Cortex of kidney (tissue), 1 donor: ENCODE measurements at places on chromosomes 13 and 19.

DNA sequence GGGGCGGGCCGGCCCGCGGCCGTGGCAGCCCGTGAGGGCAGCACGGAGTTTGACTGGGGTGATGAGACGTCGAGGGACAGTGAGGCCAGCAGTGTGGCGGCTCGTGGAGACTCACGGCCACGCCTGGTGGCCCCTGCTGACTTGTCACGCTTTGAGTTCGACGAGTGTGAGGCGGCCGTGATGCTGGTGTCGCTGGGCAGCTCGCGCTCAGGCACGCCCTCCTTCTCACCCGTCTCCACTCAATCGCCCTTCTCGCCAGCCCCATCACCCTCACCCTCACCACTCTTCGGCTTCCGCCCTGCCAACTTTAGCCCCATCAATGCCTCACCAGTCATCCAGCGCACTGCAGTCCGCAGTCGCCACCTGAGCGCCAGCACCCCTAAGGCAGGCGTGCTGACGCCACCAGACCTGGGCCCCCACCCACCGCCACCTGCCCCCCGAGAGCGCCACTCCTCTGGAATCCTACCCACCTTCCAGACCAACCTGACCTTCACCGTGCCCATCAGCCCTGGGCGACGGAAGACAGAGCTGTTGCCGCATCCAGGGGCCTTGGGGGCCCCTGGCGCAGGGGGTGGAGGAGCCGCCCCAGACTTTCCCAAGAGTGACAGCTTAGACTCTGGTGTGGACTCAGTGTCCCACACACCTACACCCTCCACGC, 4.5 kb downstream of the CIC start:
- DNase-seq, result no peak

DNA sequence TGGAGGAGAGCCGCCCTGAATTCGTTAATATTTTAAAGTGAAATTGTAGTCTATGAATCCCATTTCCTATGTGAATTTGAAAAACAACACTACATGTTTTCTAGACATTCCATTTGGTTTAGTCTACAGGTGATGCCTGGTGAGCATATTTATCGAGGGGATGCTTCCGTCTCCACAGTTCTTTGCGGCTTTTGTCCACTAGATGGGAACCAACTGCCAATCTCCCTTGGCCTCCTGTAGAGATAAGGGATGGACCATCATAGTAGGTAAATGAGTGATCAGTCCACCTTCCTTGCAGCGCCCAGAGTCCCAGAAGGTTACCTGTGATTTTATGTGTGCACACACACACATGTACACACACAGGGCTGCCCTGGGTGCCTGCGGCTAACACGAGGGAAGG, 289.8 kb upstream of the SOX21 start:
- DNase-seq, result no peak

- DNase-seq, result no peak
Measured at GRCh38 chr13:110965038-110965754, 50.3 kb upstream of the ANKRD10 start.

GRCh38 chr19:10043286-10043927, 30.1 kb downstream of the RDH8 start:
- no peak for DNase-seq

- no peak for DNase-seq
Measured at GRCh38 chr19:42401365-42402303, 11.5 kb upstream of the CNFN start.

GRCh38 chr19:51660975-51661600, 14.5 kb upstream of the SIGLEC14 start:
- no peak for DNase-seq

- no peak for DNase-seq
Measured at GRCh38 chr19:42143341-42144234, 11.3 kb upstream of the POU2F2 start.

DNA sequence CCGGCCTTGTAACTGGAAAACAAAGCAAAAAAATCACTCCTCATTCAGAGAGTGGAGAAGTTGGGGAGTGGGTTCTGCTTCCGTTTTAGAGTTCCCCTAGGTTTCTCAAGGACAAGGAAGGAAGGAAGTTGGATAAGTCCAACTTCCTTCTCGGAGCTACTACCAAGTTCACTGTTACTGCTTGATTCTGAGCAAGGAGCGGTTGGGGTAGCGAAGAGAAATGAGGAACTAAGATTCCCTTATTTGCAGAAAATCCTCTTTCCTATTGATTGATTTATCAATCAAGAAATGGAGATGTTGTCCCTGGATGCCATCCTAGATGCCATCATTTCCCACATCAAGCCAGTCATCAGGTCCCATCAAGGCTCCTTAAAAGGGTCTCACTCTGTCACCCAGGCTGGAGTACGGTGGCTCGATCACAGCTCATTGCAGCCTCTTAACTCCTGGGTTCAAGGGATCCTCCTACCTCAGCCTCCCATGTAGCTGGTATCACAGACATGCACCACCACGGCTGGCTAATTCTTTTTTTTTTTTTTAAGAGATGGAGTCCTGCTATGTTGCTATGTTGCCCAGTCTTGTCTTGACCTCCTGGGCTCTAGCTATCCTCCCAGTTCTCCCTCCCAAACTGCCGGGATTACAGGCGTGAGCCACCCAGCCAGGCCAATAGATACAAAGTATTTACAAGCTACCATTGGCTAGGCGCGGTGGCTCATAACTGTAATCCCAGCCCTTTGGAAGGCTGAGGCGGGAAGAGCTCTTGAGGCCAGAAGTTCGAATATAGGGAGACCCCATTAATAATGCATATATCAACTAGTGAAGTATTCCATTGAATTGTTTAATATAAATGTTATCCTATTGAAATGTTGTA, 809 bp upstream of the B9D2 start:
- DNase-seq, result no peak

DNA sequence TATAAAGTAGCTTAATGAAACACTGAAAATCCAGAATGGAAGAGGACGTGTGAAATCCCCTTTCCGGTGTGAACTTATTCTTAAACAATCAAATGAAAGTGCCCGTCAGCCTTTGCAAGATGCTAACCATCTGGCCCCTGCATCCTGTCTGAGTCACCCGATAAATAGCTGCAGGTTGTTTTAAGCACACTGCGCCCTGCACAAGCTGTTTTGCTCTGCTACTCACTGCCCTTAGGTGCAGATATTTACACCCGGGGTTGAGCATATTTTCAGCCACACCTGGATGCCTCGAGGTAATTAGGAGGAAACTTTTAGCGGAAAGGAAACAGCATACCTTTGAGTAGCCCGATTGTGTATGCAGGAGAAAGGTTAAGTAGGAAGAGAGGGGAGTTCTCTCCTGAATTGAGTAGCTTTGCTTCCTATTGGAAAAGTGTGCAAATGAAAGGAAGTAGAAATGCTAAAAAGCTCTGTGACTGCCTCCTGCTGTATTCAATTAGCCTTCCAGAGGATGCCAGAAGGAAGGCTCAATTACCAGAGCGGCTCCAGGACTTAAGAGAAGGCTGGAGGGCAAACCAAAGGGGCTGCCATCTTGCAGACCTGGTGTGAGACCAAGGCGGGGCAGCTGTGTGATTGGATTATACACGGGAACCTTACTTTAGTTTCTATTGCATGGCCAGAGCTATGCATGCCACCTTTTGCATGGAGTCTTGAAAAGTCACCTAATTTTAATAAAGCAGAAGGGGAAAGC, 42.5 kb downstream of the IRS2 start:
- DNase-seq, result no peak

DNA sequence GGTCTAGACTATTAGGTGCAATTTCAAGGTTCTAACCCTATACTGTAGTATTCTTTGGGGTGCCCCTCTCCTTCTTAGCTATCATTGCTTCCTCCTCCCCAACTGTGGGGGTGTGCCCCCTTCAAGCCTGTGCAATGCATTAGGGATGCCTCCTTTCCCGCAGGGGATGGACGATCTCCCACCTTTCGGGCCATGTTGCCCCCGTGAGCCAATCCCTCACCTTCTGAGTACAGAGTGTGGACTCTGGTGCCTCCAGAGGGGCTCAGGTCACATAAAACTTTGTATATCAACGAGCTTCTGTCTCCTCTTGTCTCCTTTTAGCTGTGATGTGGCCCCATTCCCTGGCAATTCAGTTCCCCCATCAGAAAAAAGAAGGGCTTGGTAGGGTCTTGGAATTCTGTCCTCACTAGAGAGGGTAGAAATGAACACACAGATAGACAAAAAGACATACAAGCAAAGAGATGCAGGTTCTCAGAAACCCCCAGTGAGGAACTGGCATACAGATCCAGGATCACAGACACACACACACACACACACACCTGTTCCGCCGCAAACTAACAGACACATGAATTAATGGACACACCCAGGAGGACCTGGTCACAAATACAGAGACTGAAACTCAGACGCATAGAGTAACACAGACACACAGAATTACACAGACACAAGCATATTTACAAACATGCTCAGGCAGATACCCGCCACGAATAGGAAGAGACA, 2.5 kb upstream of the HNRNPUL1 start:
- no peak for DNase-seq

GRCh38 chr13:39144391-39144790, 106.1 kb downstream of the NHLRC3 start:
- DNase-seq, result no peak

DNA sequence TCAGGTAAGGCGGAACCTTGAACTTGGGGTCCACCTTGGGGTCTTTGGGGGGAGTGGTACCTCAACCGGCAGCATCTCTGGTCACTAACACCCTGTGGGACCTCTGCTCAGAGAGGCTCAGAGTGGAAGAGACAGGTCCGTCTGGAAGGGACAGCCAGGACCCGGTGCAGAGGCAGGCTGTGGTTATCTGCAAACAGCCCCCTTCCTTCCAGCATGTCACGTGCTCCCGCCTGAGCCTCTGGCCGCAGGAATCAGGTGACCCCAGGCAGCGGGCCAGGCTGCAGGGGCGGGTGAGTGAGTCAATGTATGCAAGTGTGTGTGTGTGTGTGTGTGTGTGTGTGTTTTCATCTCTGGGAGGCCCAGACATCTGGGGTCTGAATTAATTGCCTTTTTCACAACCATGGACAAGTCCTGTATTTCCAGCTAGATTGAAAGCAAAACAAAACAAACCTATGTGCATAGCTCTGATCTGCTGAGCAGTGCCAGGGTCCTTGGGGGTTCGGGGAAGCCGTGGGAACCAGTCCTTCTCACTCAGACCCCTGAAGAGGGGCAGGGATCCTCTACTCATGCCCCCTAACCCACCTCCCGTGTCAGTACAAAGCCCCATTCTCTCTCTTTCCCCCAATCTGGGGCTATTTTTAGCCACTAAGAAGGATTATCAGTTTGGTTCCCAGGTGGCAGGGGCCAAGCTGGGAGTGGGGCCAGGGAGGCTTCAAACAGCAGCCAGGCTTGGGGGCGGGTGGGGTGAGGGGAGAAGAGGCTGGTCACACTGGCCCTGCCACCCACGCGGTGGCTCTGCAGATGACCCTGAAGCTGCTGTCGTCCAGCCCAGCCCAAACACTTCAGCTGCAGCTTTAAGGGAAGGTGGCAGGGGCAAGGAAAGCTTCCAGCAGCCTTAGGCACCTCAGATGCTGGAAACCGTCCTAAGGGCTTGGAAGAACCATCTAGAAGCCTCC, 31.4 kb downstream of the CERS4 start:
- DNase-seq, result no peak

DNA sequence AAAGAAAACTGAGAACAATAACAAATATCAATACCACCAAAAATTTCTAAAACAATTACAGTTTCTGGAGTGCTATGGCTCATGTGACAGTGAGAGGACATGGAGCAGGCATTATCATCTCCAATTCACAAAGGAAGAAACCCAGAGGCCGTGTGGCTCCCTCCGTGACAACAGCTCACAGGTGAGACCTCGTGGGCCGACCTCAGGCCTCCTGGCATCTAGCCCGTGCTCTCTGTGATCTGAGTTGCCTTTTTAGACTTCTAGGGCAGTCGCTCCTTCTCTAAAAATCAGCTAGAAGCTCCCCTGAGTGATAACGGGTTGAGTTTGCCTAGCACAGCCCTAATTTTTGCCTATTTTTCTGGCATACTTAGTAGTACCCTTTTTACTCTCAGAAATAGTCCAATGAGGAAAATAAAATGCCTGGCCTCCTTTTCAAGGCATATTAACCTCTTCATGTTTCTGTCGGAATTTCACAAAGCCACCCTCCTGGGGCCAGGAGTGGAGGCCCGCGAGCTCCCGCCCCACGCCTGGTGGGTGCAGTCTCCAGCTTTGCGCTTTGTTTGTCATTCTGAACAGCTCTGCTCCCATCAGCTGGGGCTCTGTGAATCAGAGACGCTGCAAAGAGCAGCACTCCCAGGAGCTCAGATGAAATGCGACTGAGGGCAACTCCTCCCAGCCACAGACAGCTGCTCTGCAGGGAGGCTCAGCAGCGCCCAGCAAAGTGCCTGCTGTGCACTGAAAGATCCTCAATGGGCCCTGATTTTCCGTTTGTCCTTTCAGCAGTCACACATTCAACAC, 292.5 kb downstream of the UQCRFS1 start:
- DNase-seq, result no peak

- no peak for DNase-seq
Measured at GRCh38 chr19:4229179-4229931, at the start of gene EBI3. Gene EBI3, plus strand, starts transcription at chr19:4229523. Its CDS starts 28 bp downstream, at chr19:4229551.

GRCh38 chr13:113147206-113147605, 11.2 kb upstream of the PROZ start:
- DNase-seq, result no peak

GRCh38 chr13:40968416-40969000, 50.6 kb downstream of the ELF1 start:
- no peak for DNase-seq

DNA sequence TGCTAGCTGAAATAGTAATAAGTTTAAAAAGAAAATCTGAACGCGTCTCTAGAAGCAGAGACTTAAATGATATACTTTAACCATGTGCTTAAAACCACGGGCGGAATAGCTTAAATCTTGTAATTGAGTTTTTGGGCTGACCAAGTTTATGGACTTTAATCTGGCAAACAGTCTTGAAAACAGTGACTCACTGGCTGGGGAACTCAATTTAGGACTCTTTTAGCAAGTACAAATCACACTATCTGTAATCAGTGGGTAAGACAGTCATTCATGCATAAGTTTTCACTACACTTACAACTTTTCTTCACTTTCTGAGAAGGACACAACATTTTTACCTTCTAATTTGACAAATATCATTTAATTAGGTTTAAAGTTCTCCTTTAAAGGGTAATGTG, 26.8 kb downstream of the ZNF627 start:
- DNase-seq, result no peak

DNA sequence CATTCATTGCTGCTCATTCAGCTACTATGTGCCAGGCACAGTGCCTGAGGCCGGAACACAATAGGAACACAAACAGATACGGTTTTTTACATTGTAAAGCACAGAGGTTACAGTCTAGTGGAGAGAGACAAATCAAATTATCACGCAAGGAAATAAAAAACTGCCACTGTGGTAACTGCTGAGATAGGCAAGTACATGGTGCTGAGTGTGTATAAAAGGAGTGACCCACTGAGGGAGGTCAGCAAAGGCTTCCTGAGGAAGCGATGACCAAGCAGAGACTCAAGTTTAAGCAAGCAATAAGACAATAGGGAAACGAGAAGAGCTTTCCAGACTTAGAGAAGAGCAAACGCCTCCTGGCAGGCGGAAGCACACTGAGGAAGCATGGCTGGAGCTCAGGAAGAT, 56.4 kb downstream of the NUFIP1 start:
- no peak for DNase-seq
